Renal pelvis (tissue), 12 donors: ENCODE measurements at places on chromosomes 5 and 9. TPM values are rescaled to one million over a fixed set of nuclear protein-coding genes. Genes with fewer than 3 reads are reported as not detected.

The SHISAL2B gene
- not detected for polyA plus RNA-seq

The ARID3C gene
- polyA plus RNA-seq = 0.27 TPM

The STPG3 gene
- polyA plus RNA-seq = 2.8 TPM

The KIAA0825 gene
- 4.6 TPM for polyA plus RNA-seq

The FOXD4L3 gene
- polyA plus RNA-seq = 0.11 TPM

The CCL27 gene
- polyA plus RNA-seq = 0.37 TPM

The LMX1B gene
- 19.8 TPM for polyA plus RNA-seq

The LCN12 gene
- 39.5 TPM for polyA plus RNA-seq

The BASP1 gene
- polyA plus RNA-seq = 76.6 TPM

The MAMDC2 gene
- 6.0 TPM for polyA plus RNA-seq

The PRRX2 gene
- 1.3 TPM for polyA plus RNA-seq

The ASTN2 gene
- 14.8 TPM for polyA plus RNA-seq

The ANKRD18A gene
- polyA plus RNA-seq = 3.9 TPM

GRCh38 chr5:174724484-174725260 lies at the start of gene MSX2:
MSX2 (plus strand) TSS chr5:174724582; CDS start chr5:174724660, 78 bp downstream.
- peak; percentile 87 for DNase-seq

DNA sequence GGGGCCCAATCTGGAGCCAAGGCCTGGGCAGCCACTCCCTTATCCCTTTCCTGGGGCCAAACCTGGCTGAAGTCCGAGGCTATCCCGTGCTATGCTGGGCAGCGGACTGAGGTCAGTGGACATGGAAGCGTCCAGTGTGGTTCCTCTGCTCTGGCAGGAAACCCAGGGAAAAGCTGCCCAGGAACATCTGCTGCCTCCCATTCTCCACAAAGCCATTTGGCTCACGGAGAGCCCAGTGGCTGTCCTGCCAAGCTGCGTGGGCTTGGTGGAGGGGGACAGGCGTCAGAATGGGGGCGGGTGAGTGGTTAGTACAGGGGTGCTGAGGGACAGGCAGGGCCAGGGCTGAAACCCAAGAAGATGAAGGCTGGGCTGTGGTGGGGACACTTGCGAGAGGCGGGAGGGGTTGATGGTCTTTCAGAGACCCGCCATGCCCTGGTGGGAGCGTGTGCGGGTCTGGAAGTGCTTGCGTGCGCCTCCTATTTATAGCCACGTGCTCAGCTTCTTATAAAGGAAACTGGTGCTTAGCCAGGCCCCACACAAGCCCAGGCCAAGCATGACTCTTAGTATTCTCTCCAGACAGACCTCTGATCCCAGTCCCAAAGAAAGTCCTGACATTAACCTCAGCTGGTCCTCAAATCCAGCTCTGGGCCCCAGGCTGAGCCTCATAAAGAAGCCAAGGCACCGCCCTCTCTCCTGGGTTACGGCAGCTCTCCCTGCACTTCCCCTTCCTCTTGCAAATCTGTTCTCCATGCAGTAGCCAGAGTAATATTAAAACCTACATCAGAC lies 9.4 kb upstream of the SLC6A7 start:
- no peak for DNase-seq

DNA sequence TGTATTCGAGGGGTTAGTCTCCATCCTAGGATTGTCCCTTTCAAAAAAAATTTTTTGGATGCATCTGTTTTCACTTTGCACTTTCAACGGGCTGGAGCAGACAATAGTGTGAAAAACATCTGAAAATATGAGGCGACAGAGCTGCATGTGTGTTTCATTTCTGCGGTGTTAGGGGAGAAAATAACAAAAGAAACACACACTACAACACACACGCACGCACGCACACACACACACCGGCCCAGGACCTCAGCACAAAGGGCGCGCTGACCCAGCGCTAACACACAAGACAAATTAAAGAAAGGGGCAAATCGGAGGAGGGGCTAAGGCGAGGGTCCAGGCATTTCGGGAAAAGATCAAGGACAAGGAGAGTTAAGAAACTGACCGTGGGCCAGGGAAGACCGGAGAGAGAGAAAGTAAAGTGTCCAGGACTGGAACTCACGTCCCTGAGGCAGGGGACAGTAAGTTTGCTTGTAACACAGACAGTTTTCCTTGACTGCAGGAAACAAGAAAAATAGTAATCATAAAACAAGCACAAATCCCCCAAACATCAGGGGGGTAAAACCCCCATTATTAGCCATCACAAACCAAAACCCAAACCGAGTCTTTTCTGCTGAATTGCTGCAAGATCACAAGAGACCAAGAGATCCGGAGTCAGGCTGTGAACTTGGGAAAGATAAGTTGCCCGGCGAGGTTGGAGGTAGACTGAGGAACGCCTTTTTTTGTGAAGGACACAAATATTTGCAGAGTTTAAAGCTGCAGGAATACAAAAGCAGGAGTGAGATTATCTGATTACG lies 302.1 kb downstream of the PARP8 start:
- no peak for DNase-seq

GRCh38 chr9:109164042-109164441 lies 3.0 kb downstream of the FRRS1L start:
- DNase-seq = no peak

DNA sequence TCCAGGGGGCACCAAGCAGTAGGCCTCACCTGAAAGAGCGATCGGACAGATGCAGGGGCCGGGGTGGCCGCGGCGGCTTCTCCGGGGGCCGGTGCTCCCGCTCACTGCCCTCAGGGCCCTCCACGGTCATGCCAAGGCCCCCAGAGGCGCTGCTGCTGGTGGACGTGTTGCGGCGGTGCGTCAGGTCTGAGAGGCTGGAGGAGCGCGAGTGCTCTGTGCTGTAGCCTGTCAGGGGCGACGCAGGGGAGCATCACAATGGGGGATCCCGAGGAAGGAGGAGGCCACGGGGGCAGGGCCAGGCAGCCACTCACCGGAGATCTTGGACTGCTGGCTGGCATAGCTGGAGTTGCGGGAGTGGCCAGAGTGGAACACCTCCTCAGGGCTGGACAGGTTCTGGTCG lies 7.7 kb upstream of the DPM2 start:
- DNase-seq = no peak

DNA sequence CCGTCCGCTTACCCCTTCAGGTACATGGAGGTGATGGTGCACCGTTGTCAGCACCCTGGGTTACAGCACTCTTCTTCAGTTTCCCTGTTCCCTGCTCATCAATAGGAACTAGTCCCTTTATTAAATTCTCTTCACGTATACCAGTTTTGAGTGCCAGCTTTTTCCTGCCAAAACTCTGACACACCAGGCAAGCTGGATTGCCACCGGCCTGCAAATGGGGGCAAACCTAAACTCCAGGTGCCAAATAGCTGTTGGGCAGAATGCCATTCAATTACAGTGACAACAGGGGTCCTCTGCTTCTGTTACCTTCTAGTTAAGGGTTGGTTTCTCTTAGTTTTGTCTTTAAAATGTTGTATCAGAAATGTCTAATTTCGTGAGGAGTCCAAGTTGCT lies 400.4 kb downstream of the OSTF1 start:
- DNase-seq = no peak

DNA sequence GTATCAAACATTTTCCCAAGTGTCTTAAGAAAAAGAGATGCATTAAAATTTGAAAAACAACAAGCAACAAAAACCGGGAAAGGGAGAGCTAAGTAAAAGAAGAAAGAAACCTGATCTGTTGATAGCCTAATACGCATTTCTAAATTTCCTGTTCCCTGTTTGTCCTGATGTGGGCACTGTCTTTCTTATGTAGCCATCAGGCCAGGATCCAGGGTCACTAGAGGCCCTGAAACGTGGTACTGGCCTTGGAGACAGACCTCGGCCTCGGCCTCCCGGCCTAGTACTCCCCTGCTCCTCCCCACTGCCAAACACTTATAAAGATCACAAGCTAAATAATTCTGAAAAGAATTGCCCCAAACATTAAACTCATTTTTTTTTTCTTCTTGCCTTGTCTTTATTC lies 547.2 kb downstream of the IRX1 start:
- no peak for DNase-seq

- DNase-seq = no peak
Measured at GRCh38 chr5:73306741-73307275, 133.8 kb downstream of the TMEM174 start.

- DNase-seq = no peak
Measured at GRCh38 chr9:137705443-137705863, 86.6 kb downstream of the EHMT1 start.

DNA sequence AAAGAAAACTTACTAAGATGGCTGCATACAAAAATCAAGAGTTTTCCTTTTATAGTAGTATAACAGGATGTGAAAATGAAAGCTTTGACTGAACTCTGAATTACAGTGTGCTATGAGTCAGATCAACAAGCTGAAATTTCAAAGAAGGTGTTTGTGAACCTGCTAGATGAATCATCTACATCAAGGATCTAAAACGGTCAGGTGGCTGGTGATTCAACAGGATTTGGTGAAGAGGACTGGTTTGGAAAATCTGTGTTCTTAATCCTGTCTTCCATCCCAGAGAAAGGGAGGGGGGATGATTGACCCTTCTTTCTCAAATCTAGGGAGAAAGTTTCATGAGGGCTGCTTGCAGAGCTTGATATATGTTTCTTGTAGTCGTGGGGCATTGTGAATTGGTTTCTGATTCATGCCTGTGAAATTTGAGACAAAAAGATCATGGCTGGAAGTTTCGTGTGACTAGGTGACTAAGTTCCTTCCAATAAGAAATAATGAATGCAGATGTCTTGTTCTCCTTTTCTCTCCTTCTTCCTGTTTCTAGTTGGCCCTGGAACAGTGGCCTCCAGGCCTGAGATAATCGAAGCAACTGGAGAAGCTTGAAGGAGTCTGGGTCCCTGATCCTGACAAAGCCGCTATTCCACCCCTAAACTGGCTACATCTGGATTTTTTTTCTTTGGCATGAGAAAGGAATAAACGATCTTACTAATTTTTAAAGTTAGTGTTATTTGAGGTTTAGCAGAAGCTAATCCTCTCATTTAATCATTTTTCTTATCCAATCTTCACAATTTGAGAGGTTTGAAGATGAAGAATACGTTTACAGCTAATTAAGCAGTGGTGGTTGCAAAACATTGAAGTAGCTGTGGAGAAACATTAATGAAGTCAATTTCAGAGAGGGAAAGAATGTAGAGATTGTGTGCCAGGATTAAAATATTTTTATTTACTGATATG lies 67.2 kb downstream of the MRPS30 start:
- DNase-seq = no peak

- no peak for DNase-seq
Measured at GRCh38 chr5:157335534-157336422, 69.9 kb downstream of the CYFIP2 start.

- DNase-seq = no peak
Measured at GRCh38 chr5:6393596-6394194, 15.3 kb upstream of the MED10 start.

GRCh38 chr5:66174338-66174737 lies 30.2 kb downstream of the SREK1 start:
- DNase-seq = peak; percentile 27

- DNase-seq = no peak
Measured at GRCh38 chr5:78726571-78726970, 78.0 kb upstream of the LHFPL2 start.

GRCh38 chr5:157100140-157100679 lies 8.6 kb downstream of the HAVCR2 start:
- DNase-seq = no peak

- DNase-seq = no peak
Measured at GRCh38 chr9:130640681-130641080, 23.7 kb upstream of the PRDM12 start.

- DNase-seq = no peak
Measured at GRCh38 chr5:151724360-151724759, 34.1 kb downstream of the ATOX1 start.

DNA sequence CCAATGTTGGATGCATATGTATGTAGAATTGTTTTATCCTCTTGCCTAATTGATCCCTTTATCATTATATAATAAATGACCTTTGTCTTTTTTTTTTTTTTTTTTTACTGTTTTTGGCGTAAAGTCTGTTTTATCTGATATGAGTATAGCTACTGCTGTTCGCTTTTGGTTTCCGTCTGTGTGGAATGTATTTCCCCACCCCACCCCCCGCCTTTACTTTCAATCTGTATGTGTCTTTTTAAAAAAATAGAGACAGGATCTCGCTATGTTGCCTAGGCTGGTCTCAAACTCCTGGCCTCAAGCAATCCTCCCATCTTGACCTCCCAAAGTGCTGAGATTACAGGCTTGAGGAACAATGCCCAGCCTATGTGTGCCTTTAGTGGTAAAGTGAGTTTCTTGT lies 11.3 kb downstream of the AHRR start:
- DNase-seq = no peak

DNA sequence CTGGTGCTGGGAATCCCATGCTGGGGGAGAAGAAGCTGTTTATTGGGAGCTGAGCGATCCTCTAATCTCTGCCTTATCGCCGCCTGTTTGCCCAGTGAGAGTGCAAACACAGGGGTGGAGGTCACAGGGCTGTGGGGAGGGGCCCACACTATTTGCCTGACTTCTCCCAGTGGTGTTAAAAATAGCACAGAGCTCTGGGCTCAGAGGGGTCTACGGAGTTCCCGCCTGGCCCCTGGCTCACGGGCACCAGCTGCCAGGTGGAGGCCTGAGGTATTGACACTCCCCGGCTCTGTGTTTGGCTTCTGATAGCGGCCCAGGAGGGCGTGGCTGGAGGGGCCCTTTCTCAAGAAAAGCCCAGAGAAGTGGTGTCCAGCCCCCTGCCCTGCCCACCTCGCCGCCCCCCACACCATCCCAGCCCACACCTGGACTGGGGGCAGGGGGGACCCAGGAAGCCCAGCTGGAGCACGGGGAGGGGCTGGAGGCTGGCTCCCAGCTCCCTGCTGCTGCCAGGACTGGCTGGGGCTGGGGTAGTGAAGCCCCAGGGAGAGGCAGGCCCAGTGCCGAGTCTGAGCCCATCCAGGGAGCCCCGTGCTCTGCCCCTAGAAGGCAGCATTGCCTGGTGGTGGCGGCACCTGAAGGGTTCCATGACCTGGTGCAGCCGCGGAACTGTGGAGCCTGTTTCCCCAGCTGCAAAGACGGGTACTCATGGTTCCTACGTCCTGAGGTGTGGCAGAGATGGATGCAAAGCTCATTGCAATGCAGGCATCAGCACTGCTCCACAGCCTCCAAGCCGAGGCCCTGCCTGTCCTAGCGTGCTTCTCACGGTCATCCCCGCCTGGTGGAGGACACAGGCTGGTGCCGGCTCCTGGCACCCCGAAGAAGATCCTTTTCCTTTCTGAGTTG lies 35.7 kb upstream of the EGFL7 start:
- no peak for DNase-seq

- no peak for DNase-seq
Measured at GRCh38 chr5:94869921-94870320, 251.5 kb downstream of the SLF1 start.
